ENCODE measurements at places on chromosomes 6 and 20. TPM values are rescaled to one million over a fixed set of nuclear protein-coding genes. Genes with fewer than 3 reads are reported as not detected.

The RSPH9 gene
- 6.9 TPM for total RNA-seq

The TRIM40 gene
- total RNA-seq = not detected

The ENPP4 gene
- 19.7 TPM for total RNA-seq

The FAM184A gene
- total RNA-seq = 44.8 TPM

The HDGFL1 gene
- not detected for total RNA-seq

The FAM162B gene
- 1.3 TPM for total RNA-seq

The ATXN1 gene
- total RNA-seq = 202 TPM

The NKAPL gene
- 5.0 TPM for total RNA-seq

The PHACTR3 gene
- total RNA-seq = 64.8 TPM

The HLA-DRA gene
- 2.2 TPM for total RNA-seq

The NCR2 gene
- not detected for total RNA-seq

The SFT2D1 gene
- 33.8 TPM for total RNA-seq

The GSTA2 gene
- total RNA-seq = not detected
